Activated T-cell treated with anti-CD3 and anti-CD28 coated beads for 1 hour (primary cell): ENCODE measurements at places on chromosomes 7 and 10.

- DNase-seq: no peak
Observed at GRCh38 chr10:6009150-6009549, 31.8 kb upstream of the IL15RA start.

- DNase-seq: no peak
Observed at GRCh38 chr10:89159316-89159715, 47.8 kb downstream of the CH25H start.

GRCh38 chr7:751826-752225, 24.7 kb upstream of the PRKAR1B start:
- no peak for DNase-seq

DNA sequence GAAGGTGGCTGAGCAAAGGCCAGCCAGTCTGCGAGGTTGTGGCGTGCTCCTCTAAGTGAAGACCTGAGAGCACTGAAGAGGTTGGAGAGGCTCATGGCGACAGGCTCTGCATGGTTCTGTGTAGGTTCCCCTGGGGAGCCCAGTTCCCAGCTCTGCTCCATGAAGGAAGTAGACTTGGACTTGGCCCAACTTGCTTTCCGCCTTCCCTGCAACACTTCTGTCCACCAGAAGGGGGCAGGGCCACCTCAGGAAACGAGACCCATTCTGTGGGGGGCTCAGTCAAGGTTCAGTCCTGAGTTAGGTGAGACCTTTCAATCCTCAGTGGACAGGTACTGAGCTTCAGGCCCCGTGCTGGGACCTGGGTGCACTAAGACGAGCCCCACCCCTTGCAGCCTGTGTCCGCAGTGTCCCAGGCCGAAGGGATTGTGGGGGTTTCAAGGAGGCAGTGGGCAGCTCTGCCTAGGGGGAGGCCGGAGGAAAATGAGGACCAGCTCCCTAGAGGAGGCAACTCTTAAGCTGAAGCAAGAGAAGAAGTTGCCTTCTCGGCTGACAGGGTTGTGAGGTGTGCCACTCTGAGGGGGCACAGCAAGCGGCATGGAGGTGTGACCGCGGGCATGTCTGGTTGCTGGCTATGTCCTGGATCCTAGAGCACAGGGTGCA, 15.0 kb upstream of the PCBD1 start:
- DNase-seq: no peak

DNA sequence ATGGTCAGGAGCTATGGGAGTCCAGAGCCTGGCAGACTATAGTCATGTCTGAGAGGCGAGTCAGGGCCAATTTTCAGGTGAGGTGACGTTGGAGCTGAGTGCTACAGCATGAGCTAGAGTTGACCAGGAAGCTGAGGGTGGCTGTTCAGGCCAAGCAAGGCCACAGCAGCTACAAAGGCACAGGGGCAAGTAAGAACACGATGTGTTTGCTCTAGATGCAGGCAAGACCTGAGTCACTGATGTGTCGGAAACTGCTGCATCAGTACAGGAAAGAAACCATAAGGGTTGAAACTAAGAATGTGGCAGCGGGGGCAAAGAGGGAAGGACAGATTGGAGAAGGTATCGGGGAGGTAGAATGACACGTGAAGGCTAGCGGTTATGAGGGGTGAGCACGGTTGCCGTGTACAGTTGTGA, 11.8 kb upstream of the RRP12 start:
- no peak for DNase-seq

GRCh38 chr10:79494871-79495705, 17.2 kb upstream of the EIF5AL1 start:
- DNase-seq: no peak

- DNase-seq: no peak
Observed at GRCh38 chr10:47111329-47111862, 188.6 kb upstream of the GDF10 start.

DNA sequence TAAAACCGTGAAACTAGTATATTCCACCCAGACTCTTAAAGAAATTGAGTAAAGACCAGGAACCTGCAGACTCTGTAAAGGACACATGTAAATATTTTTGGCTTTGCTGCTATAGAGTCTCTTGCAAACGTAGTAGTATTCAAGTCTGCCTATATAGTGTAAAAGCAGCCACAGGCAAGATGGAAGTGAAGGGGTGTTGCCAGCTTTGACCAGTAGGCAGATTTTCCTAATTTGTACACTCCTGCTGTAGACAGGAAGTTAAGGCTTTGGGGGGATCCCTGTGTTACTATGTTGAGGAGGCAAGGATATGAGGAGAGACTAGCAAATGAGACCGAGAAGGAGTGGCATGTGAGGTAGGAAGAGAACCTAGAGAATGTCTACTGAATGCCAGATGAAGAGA, 27.7 kb downstream of the WAC start:
- DNase-seq: no peak

DNA sequence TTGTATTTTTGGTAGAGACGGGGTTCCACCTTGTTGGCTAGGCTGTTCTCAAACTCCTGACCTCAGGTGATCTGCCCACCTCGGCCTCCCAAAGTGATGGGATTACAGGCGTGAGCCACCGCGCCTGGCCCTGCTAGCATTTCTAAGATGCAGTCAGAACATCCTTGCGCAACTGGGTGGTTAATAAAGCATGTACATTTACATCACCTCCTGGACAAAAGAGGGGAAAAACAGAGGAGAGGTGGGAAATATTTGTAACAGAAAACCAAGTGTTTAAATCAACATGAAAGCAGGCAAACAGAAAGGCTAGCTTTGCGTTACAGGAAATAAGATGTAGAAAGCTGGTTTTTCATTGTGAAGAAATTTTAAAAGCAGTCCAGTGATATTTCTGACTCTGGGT, 220.9 kb upstream of the KMT2E start:
- no peak for DNase-seq

DNA sequence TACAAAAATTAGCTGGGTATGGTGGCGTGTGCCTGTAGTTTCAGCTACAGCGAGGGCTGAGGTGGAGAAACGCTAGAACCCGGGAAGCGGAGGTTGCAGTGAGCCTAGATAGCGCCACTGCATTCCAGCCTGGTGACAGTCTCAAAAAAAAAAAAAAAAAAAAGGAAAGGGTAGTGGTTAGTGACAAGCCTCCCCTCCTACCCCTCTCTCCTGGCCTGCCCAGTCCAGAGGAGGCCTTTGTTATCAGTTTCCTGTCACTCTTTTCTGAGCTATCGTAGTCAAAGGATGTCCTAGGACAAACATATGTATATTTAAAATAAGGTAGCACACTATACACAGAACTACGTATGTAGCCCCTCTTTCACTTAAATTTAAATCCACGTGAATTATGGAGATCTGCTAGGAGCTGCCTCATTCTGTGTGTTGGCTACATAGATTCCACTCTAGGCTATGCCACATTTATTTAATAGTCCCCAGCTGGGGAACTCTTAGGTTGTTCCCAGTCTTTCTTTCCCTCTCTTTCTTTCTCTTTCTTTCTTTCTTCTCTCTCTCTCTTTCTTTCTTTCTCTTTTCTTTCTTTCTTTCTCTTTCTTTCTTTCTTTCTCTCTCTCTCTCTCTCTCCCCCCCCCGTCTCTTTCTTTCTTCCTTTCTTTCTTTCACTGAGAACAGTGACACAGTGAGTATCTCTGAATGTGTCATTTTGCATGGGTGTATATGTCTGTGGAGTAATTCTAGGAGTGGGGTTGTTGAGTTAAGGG, 3.9 kb downstream of the TSPAN15 start:
- DNase-seq: no peak

DNA sequence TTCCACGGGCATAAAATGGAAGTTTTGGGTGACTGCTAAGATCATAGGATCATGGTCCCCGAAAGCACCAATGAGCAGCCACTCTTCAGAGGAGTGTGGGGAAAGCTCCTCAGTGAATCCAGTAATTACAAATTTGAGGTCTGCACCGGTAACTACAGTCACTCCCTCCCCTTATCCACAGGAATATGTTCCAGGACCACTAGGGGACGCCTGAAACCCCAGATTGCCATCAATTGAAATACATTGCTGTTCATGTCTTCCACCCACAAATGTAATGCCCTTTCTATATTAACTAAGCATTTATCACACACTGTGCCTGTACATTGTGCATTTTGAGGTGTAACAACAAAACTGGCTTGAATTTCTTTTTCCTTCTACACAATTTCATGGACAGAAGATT, 447.9 kb upstream of the PFKP start:
- no peak for DNase-seq

DNA sequence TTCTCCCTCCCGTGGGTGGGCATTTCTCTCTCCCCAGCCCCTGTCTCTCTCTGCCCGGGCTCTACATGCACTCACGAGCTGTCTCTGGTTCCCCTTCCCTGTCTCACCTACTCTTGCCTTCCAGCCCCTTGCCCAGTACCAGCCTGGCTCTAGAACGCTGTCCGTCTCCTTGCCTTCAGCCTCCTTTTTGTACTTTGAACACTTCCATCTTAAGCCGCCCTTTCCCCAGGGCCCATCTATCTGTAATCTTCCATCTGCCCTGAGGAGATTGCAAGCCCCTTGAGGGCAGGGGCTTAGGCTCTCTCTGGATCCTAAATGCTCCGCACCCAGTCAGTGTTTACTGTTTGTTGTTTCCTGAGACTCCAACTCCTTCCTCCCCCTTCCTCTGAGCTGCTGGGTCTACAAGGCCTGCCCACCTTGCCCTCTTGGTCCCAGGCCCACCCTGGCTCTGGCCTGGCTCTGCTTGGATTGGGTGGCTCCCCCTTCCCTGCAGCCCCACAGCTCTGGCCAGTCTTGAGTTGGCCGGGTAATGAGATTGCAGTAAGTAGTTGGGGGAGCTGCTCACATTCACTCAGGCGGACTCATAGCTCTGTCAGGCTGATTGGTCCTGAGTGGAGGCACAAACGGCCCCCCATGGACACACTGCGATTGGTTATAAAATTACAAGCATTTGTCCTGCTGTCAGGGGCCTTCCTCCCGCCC, 28.3 kb downstream of the POLL start:
- no peak for DNase-seq

- no peak for DNase-seq
Observed at GRCh38 chr10:99711129-99711719, 20.7 kb downstream of the COX15 start.
